Esophagus mucosa (tissue), 1 donor: ENCODE measurements at places on chromosomes 2 and 18. TPM values are rescaled to one million over a fixed set of nuclear protein-coding genes. Genes with fewer than 3 reads are reported as not detected.

The MTLN gene
- 61.6 TPM for total RNA-seq

The RBM44 gene
- total RNA-seq: 0.36 TPM

The LYPD6 gene
- 0.96 TPM for total RNA-seq

The PSME4 gene
- 43.3 TPM for total RNA-seq
